ENCODE measurements at places on chromosomes 16 and 17.

DNA sequence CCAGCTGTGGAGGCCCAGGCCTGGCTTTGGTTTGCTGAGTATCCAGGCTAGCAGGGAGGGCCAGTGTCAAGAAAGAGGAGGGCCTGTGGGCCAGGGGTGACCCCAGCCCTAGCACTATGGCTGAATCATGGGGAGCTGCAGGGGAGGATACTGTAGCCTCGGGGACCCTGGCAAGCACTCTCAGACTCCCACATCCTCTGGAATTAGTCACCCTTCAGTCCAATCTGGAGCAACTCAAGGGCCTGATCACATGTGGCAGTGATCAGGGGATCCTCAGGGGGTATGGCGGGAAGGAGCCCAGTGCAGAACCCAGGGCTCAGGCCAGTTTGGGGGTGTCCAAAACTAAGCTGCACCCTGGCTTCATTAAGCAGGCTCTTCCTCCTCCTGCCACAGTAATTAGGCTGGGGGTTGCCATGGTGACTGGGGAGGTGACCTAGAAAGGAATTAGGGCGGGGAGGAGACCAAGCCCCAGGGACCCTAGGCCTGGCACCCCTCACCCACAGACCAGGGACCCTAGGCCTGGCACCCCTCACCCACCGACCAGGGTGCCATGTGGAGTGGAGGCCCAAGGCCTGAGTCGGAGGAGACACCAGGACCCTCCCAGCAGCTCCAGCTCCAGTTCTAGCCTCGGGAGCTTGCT lies 5.8 kb downstream of the NLGN2 start:
- DNase-seq = no peak

GRCh38 chr16:84315422-84315821 lies 20.7 kb downstream of the WFDC1 start:
- no peak for DNase-seq

GRCh38 chr17:68468334-68468733 lies 11.0 kb upstream of the WIPI1 start:
- no peak for DNase-seq

DNA sequence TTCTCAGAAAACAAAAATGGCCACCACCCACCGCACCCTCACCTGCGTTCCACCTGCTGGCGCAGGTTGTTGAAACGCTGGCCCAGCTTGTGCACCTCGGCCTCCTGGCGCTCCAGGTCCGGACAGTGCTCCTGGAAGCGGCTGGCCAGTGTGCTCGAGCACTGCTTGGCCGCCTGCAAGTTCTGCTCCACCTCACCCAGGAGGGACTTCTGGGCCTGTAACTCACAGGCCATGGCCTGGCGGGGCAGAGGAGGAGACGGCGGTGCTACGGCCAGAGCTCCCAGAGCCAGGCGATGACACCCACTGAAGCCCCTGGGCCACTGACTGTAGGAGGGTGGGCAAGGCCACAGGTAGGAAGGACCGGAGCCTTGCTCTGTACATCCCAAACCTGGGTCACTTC lies 43.4 kb downstream of the UBN1 start:
- no peak for DNase-seq

GRCh38 chr16:75460446-75460845 lies 4.0 kb downstream of the TMEM170A start:
- DNase-seq = no peak

DNA sequence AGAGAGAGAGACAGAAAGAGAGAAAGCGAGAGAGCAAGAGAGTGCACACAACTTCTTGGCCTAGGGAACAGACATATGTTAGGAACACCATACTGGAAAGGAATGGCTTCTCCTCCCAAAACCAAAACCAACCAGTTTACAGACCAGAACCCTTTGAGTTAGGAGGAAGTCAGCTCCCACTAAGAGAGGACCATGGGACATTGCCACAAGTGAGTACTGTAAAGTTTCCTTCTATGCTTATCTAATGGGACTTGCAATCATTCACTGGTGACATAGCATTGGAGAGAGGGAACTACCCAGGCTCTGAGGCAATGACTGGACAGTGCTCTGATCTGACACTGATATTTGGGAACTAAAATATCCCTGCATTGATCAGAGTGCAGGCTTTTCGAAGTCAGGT lies 32.4 kb downstream of the TBC1D3B start:
- no peak for DNase-seq

DNA sequence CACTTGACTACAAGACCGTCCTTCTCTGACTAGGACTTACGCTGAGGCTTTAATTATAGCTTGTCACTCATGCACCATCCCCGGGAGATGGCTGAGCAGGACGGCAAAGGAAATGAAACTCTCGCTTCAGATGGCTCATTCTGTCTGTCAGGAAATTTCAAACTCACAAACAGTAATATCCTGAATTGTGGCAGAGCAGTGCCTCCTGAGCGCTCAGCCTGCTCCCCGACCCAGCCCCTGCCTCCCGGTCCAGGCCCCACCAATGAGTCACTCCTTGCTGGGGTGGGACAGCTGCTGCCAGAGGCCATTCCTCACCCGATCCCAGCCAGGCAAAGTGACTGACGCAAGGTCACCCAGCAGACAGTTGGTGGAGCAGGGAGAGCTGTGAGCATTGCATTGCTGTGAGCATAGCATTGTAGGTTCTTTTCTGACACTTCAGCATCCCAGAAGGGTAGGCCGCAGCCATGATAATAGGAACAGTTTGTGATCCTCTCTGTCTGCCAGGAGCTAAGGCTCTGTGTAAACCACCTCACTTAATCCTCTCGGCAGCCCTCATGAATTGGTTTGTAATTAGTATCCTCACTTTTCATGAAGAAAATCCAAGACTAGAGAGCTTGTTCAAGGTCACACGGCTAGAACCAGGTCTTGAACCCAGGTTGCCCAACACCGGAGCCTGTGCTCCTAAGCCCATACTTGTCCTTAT lies 20.9 kb downstream of the CCDC182 start:
- DNase-seq = no peak

- no peak for DNase-seq
These were observed 5.8 kb downstream of the RNF40 start for GRCh38 chr16:30767767-30768465.

GRCh38 chr16:6105115-6105514 lies 1007.5 kb upstream of the EEF2KMT start:
- no peak for DNase-seq

DNA sequence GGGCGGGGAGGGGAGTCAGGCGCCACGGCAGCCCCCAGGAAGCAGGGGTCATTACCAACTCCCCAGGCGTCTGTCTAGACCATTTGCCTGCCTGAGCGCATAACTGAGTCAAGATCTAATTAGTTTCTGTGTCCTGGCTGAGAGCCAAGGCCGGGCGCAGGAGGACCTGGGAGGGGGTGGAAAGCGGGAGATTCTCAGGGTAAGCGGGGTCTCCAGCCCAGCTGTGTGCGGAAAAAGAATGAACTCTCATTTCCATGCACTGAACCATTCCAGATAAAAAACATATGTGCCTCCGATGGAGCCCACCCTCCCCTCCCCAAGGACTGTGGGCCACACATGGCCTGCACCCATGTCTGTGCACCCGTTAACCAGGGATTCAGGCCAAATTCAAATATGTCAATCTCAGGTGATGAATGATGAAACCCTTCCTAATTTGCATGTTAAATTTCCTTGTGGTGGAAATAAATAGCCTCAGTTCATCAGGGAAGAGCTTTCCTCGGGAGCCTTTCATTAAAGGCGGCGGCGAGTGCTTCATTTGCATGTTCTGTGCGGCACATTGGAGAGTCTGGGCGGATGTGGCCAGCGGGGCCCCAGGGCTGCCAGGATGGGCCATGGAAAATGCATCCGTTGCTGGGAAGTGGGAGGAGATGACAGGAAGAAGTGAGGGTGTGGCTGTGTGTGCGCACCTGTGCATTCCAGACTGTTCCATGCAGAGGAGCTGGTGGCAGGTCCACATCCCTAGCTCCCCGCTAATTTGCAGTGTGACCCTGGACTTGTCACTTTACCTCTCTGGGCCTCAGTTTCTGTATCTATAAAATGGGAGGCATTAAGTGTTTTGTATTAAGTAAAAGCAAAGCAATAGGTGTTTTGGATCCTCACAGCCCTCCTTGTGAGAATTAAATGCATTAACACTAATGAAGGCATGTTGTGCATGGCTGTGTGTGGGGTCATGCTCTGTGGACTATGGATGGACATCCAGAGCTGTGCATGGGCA lies 151.1 kb downstream of the SDK2 start:
- DNase-seq = no peak

- DNase-seq = no peak
These were observed 1.1 kb downstream of the CFAP119 start for GRCh38 chr16:30760577-30761426.

- no peak for DNase-seq
These were observed 8.2 kb upstream of the LASP1NB start for GRCh38 chr17:38917259-38917658.

DNA sequence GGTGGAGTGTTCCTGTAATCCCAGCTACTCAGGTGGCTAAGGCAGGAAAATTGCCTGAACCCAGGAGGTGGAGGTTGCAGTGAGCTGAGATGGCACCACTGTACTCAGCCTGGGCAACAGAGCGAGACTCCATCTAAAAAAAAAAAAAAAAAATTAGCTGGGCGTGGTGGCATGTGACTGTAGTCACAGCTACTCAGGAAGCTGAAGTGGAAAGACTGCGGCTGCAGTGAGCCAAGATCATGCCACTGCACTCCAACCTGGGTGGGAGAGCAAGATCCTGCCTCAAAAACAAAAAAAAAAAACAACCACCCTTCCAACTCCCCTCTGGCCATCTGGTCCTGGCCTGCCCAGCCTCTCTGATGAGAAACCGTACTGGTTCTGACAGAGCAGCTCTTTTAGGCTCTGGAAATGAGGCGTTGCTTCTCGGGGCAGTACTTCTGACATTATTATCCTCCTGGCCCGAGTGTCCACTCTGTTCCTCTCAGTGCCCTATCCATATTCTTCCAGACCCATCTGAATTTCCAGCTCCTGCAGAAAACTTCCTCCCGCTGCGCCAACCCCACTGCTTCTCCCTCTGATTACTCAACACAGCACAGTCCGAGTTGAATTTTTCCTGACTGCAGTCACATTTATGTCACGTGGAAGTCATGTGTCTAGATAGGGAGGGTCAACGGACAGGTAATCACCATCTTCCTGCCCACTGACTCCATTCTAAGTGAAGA lies 13.3 kb downstream of the GGA2 start:
- DNase-seq = no peak

DNA sequence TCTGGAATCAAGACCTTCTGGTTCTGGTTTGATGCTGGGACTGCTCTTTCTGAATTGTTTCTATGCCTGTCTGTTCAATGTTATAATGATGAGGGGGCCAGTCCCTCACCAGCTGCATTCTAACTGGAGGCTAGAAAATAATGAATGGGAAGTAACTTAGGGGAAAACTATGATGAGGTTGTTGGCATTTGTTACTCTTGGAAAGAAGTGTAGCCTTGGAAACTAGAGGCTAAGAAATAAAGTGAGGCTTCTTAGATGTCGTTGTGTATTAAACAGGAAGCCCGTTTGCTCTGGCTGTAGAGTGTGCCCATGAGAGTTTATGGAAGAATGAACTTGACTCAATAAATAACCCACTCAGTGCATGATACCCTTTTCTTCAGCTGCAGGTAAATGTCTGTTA lies 140.8 kb downstream of the PRKCA start:
- no peak for DNase-seq

GRCh38 chr17:6893382-6894205 lies 62.1 kb upstream of the TEKT1 start:
- DNase-seq = no peak

DNA sequence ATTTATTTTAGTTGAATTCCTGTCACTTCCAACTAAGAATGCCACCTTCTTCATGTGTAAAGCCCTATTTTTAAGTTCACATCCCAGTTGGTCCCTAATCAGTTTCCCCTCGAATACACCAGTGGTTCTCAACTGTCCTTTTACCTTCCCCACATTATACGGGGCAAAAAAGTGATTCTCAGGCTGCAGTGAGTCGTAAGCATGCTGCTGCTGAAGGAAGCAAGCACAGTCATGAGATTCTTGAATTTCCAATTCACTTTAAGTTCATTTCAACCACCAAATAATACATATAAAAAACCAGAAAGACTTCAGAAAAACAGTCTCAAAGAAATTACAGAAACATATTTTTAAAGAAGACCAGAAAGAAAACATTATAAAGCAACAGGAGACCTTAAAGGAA lies 47.9 kb downstream of the UBE2G1 start:
- no peak for DNase-seq

DNA sequence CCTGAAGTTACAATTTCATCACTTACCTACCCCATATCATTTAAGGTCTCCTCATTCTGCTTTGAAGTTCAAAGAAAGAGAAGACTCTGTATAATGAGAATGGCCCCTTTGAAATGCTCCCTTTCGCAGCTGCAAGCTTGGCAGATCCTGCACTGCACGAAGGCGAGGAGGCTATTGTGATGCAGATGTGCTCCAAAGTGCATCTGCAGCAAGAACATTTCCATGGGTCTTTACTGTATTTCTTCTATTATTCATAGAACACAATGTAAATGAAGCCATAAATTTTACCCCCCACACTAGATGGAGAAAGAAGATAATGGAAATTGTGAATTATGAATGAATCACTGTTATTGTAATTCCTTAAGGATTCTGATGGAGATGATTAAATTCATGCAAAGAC lies 178.7 kb downstream of the CHD9NB start:
- no peak for DNase-seq

GRCh38 chr16:57000271-57001025 lies 11.1 kb downstream of the NLRC5 start:
- DNase-seq = no peak

DNA sequence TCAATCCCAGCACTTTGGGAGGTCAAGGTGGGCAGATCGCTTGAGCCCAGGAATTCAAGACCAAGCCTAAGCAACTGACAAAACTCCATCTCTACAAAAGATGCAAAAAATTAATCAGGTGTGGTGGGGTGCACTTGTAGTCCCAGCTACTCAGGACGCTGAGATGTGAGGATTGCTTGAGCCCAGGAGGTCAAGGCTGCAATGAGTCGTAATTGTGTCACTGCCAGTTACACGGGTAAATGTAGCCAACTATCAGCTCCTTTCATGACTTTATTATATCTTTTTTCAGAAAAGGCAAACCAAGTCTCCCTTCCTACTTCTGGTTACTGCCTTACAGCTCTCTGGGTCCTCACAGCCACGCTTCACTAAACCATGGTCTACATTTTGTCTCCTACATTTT lies 4.0 kb downstream of the SDF2 start:
- DNase-seq = no peak

- DNase-seq = no peak
These were observed 22.2 kb downstream of the CFAP52 start for GRCh38 chr17:9598661-9599060.

GRCh38 chr17:2636169-2636930 lies 42.9 kb downstream of the PAFAH1B1 start:
- DNase-seq = no peak

DNA sequence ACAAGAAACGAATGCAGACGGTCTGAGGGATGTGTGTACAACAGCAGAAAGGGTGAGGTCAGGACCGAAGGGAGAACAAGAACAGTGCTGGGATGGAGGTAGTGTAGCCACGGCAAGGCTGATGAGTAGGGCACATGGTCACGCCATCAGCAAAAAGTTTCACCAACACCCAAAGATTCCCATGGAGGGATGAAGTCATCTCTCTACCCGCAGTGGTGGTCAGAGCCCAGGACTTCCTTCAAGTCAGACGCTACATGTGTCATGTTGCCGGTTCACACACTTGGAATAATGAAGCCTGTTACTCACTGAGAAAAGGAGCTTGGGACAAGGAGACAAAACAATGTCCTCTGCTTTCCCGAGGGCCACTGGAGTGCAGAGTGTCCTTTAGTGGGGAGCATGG lies 79.7 kb downstream of the SALL1 start:
- no peak for DNase-seq

Measured in endothelial cell (in vitro differentiated cells).